ENCODE measurements at places on chromosomes 16 and 17.

DNA sequence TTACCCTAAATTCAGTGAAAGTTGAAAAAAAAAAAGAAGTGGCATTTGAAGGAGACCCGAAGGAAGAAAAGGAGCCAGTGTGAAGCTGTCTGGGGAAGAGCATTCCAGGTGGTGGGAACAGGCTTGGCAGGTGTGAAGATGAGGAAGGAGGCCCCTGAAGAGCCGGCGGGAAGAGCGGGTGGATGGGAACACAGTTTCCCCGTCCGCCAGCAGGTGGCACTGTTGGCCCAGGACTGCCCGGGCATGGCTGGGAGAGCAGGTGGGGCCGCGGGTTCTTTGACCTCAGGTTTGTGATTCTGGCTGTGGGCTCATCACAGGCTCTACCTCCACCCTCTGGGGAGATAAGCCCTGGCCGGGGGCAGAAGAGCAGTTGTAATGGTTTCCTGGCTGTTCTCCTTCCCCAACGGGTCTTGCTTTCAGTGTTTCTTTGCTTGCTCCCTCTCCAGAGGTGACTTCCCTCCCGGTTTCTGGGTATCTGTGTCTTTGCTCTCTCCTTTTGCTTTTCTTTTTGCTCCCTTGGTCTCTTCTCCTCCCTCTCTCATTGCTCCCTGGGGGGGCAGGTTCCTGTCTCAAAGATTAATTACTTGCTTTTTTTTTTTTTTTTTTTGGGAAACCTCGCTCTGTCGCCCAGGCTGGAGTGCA is 32.3 kb downstream of the RAP1GAP2 start:
- DNase-seq, result peak; percentile 31

DNA sequence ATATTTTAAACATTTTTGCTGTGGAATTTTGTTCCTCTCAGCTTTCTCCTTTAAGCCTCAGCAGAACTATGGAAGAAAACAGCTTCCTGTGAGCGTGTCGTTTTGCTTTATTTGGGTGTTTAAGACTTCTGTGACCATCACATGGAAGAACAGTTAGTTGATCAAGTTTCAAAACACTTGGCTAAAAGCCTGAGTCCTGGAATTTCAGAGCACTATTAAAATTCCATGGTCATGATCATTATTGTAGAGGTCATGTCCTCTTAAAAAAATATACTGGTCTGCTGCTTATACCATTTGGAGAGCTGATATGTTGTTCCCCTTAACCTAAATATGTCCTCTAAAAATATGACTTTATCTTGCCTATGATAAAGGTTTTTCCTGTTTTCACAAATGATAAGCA is 12.6 kb upstream of the CDR2 start:
- peak; percentile 43 for DNase-seq

DNA sequence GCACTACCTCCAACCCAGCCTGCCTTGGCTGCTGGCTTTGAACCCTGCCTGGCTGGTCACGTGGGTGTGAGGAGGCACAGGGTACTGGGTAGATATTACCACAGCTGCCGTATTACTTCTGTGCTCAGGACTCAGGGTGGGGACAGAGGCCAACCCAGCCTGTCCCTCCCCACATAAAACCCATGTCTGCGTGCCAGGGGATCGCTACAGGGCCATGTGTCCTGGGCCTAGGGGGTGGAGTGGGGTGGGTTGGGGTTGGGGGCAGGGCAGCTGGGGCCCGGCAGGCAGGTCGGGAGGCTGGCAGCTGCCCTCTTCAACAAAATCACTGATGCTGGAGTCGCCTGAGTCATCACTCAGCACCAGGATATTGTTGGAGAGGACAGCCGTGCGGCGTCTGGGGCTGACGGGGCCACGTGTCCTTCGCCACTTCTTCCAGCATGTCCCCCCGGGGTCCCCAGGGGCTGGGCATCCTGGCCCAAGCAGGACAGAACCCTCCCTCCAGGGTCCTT is 39.7 kb upstream of the PVALEF start:
- peak; percentile 22 for DNase-seq

DNA sequence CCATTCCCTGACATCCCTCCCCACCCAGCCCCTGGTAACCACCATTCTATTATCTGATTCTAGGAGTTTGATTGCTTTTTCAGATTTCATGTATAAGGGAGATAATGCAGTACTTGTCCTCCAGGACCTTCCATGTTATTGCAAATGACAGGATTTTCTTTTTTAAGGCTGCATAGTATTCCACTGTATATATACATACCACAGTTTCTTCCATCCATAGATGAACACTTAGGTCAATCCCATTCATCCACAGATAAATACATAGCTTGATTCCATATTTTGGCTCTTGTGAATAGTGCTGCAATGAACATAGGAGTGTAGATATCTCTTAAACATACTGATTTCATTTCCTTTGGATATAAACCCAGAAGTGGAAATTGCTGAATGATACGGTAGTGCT is 183.3 kb downstream of the CEP112 start:
- DNase-seq, result no peak

Measured in RCC 7860 (cell line).